Pericardium fibroblast (primary cell): ENCODE measurements at places on chromosomes 16 and 17. TPM values are rescaled to one million over a fixed set of nuclear protein-coding genes. Genes with fewer than 3 reads are reported as not detected.

CRHR1 gene
- not detected in 2 replicates for total RNA-seq

LPCAT2 gene
- 0.77 and 5.7 TPM in 2 replicates for total RNA-seq

UMOD gene
- not detected in 2 replicates for total RNA-seq

TIGD7 gene
- 2.3 TPM in 2 replicates for total RNA-seq

PGP gene
- total RNA-seq: 9.9 and 15.4 TPM in 2 replicates

C17orf107 gene
- 3.8 and 5.4 TPM in 2 replicates for total RNA-seq

KRTAP3-1 gene
- total RNA-seq: not detected in 2 replicates

MRPS34 gene
- total RNA-seq: 85.5 and 88.4 TPM in 2 replicates

ZNF385C gene
- total RNA-seq: 0.60 TPM in 1 of 2 replicates, not detected in the other

SOST gene
- not detected in 2 replicates for total RNA-seq

CALB2 gene
- 4.7 TPM in 1 of 2 replicates, not detected in the other for total RNA-seq

MYH1 gene
- total RNA-seq: 0.09 TPM in 1 of 2 replicates, not detected in the other

ABCA9 gene
- total RNA-seq: 45.8 and 56.8 TPM in 2 replicates

MYL4 gene
- 7.5 TPM in 1 of 2 replicates, not detected in the other for total RNA-seq

TP53TG3B gene
- total RNA-seq: not detected in 2 replicates

TMED6 gene
- total RNA-seq: not detected in 2 replicates

ADAD2 gene
- not detected in 2 replicates for total RNA-seq

PIPOX gene
- 0.34 and 1.1 TPM in 2 replicates for total RNA-seq

RNF135 gene
- 21.5 and 23.6 TPM in 2 replicates for total RNA-seq

IGF2BP1 gene
- 5.1 and 8.5 TPM in 2 replicates for total RNA-seq

UTS2R gene
- total RNA-seq: 0.26 TPM in 1 of 2 replicates, not detected in the other

HSD11B2 gene
- 0.34 TPM in 1 of 2 replicates, not detected in the other for total RNA-seq

ZNF18 gene
- total RNA-seq: 8.5 and 13.2 TPM in 2 replicates

PITPNM3 gene
- 2.6 and 4.9 TPM in 2 replicates for total RNA-seq

RAD51D gene
- 6.4 and 17.3 TPM in 2 replicates for total RNA-seq

CACNG1 gene
- total RNA-seq: 0.51 TPM in 1 of 2 replicates, not detected in the other

ODAD4 gene
- total RNA-seq: 0.68 and 1.3 TPM in 2 replicates
